NCI-H524 (cell line): ENCODE measurements at places on chromosomes 3 and 15.
A peak's percentile ranks its signal among the peaks of the same experiment; 100 is the strongest.

- peak; percentile 10 for DNase-seq
Measured at GRCh38 chr3:129663930-129664646, 57.6 kb upstream of the PLXND1 start.

- DNase-seq: peak; percentile 81
Measured at GRCh38 chr3:123383091-123384053, 65.5 kb downstream of the ADCY5 start.

- DNase-seq: no peak
Measured at GRCh38 chr3:72697717-72698116, 150.5 kb downstream of the SHQ1 start.

DNA sequence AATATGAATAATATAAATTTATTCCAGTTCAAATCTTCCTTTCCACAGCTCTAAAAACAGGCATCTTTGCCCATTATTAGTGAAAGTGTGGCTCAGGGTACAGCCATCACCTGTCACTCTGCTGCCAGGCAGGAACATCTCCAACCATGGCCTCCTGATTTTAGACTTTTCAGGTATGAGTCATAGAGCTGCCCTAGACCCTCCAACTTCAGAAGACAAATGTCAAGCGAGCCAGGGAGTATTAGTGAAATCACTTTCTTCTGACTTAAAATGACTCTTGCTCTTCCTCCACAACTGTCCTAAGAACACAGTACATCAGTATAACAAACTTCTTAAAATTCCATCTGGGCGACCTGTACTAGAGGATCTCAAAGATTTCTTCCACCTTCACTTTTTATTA is 78.1 kb upstream of the AKAP13 start:
- DNase-seq: no peak

DNA sequence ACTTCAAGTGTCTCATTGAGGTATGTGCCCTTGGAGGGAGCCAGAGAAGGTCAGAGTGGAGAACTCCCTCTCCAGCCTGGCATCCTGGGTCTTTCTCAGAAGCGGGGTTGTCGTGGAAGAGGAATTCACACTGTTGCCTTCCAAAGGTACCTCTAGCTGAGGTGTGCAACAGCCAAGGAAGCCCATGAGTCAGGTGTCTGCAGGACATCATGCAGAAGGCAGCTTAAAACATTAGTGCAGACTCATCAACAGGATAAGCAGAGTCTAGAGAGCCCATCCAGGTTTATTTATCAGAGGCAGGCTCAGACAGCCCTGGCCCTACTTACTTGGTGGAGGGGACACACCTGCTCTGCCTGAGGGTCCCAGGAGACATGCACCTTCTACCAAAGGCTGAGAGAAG is 95.6 kb upstream of the TPM1 start:
- DNase-seq: no peak

GRCh38 chr3:148922467-148922866 is 57.4 kb downstream of the CPA3 start:
- no peak for DNase-seq

DNA sequence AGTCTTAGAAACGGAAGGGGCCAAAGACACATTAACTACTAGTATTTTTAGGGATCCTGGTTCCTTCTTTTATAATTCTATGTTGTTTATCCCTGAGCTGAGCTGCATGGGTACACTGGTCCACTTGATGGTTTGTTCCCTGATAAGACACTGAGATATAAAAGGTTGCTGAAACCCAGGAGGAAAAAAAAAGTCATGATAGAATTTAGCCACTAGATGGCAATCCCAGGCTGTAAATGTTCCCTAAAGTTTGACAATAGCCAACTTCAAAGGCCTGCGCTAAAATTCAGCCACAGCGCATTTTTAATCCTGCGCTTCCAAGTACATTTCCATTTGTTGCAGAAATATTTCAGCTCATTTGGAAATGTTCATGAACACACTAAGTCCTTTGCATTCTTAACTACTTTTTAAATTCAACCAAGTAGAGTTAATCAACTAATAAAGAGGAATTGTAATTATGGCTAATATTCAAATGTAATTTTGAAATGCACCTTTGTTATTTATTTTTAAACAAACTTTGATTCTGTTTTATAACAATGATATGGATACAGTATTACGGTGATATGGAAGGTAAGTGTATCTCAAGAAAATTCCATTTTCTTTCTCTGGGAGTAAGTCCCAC is 249.3 kb upstream of the FEZF2 start:
- DNase-seq: peak; percentile 37

DNA sequence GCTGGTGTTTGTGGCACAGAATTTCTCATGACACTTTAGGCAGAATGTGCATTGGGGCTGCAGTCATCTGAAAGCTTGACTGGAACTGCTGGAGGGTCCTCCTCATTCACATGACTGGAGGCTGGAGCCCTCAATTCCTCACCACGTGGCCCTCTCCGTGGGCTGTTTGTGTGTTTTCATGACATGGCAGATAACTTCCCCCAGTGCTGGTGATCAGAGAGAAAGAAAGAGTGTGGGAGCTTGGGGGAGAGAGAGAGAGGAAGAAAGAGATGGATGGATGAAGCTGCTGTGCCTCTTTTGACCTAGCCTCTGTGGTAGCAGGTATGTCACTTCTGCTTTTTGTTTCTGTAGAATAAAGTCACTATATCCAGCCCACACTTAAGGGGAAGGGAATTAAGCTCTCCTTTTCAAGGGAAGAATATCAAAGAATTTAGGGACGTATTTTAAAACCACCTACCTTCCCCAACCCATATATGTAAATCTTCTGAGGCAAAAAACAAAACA is 169.6 kb upstream of the IL12A start:
- no peak for DNase-seq

DNA sequence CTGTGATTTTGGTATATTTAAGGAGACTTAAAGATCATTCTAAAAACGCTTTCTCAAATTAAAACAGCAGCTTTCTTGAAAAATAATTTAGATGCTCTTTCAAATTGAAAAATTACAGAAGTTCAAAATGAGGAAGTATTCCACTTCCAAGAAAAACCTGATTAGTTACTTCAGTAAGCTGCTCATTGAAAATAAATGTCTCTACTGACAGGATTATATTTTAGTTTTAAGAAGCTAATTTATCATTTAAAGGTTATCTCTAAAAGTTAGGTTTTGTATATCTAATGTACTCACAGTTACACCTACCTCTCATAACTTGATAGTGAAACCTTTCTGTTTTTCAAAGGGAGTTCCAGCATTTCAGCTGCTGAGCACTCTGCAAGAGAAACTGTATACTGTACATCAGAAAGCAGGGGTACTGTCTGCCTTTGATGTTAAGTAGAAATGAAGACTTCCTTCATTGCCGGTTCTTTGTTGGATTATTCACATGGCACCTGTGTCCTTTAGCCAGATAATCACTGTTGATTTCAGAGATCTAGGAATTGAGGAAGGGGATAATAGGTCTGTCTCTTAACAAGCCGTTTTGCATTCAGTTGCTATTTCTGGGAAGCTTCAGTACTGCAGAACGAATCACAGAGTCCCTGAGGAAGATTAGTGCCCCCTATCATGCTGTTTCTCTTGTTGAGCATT is 161.6 kb downstream of the TCF12 start:
- no peak for DNase-seq

DNA sequence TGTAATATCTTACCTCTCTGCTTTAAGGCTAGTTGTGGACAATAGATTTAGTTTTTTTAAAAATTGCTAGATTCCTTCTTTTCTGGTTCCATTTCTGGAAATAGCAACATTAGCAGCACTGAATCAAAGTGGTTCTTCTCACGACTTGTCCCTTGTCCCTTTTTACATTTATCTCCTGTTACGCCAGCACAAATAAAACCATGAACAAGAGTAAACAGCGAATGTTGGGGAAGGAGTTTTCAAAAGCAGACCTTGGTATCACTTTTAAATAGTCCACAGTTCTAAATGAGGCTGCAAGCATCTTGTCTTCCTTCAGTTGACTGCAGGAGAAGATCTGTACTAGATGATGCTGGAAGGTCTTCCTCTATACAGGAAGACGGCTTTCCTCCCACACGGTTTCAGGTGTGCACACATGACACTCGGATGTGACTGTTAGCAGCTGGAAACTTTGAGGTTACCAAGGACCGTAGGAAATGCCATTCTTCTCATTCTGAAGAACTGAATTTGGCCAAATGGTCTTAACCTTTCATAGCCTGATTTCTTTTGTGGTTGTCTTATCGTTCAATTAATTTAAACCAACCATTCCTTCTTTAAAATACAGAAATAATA is 251.0 kb upstream of the ICE2 start:
- DNase-seq: no peak

DNA sequence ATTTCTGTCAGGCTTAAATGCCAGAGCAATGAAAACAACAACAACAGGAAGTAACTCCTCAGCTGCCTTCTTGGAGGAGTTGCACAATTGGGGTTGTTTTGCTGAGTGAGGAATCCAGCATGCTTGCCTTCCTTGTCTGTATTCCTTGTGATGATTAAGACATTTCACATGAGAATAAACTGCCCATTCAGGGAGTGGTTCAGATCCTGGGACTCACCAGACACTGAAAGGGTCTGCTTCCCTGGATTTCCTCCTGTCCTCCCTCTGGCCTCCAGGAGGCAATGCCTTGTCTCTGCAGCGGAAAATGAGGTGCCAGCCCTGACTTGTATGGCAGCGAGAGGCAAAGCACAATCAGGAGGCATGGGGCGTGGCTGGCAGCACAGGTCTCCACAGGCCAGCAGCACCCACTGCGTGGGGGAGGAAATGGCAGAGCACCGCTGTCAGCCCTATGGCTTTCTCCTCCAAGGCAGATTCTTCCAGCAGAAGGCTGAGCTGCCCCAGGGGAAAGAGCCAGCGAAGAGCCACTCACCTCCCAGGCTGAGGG is 41.5 kb downstream of the RBP2 start:
- DNase-seq: no peak

DNA sequence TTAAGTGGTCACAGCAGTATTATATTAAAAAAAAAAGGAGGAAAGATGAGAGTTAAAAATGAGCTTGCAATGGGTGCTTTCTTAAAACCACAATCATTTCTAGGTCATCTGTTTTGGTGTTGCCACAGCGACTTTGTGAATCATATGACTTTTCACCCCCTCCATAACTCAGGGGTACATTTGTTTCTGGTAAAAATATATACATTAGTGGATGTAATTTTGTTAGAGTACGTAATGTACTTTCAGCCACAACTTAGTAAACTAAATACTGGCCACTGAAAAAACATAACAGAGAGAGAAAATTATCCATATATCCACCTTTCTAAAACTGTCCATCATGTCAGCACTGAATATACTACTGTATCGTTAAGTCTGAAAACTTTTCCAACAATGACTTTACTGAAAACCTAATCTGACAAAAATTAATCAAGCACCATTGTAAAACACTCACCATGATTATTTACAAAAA is 3.4 kb downstream of the ANKRD28 start:
- DNase-seq: no peak

- no peak for DNase-seq
Measured at GRCh38 chr15:53721334-53722087, 38.0 kb downstream of the WDR72 start.

DNA sequence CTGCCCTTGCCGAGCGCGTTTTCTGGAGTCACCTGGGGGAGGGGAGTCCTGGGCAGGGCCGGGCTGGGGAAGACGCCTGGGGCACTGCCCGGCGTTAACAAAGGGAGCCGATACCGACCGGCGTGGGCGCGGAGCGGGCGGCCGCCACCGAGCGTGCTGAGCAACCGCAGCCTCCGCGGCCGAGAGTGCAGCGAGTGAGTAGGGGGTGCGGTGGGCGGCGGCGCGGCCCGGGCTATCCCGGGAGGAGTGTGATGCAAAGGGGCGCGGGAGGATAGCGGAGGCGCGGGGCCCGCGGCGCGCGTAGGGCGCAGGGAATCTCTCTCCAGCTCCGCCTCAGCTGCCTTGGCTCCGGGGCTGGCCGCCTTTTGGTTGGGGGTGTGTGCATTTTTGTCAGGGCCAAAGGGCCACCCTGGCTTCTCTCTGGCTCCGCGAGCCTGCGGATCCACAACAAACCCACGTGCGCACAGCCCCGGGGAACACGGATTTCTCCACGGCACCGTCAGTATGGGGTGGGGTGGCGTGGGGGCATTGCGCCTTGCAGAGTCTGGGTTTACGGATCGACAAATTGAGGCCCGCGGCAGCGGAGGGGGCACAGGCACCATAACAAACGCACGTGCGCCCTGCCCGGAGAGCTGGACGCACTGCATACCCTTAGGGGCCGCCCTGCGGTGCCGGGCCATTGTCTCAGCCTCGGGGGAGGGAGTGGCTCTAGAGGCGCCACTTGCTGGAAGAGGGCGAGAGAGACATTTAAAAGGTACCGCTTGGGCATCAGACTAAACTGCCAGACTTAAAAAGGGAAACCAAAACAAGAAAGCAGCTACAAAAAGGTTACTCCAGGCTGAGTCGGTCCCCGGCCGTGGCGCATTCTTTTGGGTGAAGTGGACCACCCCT is 560 bp downstream of the ST6GAL1 start:
- DNase-seq: peak; percentile 71

DNA sequence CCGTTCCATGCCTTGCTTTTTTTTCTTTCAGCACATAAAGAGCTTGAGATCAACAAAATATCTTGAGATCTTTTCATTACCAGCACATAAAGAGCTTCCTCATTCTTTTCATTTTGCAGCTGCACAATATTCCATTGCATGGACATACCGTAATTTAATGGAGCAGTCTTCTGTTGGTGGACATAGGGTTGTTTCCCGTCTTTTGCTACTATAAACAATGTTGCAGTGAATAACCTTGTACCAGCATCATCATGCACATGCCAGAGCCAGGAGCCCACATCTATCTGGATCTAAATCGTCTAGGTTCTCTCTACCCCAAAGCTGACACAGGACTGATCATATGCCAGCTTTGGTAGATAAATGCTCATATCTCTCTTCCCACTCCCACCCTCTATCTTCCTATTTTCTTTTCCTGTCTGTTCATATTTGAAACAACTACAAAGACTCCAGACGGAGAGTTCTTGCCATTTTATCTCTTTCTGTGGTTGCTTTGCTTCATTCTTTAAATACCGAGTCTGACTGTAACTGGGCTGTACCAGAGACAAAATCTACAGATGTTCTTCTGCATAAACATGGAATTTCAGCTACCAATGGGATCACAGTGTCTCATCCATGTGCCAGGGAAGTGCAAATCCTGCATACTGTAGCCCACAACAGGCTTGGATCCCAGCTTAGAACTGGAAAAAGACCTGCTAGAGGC is 47.1 kb upstream of the AKAP13 start:
- DNase-seq: no peak

- no peak for DNase-seq
Measured at GRCh38 chr3:33911525-33912322, 113.3 kb downstream of the PDCD6IP start.

- DNase-seq: no peak
Measured at GRCh38 chr3:42852441-42852840, 23.2 kb downstream of the CYP8B1 start.

DNA sequence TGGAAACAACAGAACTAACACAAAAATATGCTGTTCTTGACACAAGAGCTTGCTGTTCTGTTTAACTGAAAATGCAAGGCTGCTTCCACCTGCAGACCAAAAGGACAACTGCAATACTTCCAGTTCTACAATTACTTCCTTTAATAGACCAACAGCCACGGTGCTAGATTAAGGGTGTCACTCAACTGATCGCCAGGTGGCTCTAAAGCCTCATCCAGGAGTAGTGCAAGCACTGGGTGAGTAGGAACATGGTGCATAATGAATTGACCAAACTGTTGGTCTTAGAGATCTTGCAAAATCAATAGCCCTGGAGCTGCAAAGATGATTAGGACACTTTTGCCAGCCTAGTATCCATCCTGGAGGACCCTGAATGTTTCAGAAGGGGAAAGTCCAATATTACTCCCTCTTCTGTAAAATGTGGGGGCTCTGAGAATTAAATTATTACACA is 3.6 kb upstream of the CLDN16 start:
- DNase-seq: peak; percentile 94

- no peak for DNase-seq
Measured at GRCh38 chr3:69558912-69559311, 173.0 kb upstream of the FRMD4B start.

GRCh38 chr15:81270781-81271491 is 53.0 kb downstream of the STARD5 start:
- DNase-seq: no peak
